ENCODE measurements at places on chromosomes 5 and 9.
A peak's percentile ranks its signal among the peaks of the same experiment; 100 is the strongest.

DNA sequence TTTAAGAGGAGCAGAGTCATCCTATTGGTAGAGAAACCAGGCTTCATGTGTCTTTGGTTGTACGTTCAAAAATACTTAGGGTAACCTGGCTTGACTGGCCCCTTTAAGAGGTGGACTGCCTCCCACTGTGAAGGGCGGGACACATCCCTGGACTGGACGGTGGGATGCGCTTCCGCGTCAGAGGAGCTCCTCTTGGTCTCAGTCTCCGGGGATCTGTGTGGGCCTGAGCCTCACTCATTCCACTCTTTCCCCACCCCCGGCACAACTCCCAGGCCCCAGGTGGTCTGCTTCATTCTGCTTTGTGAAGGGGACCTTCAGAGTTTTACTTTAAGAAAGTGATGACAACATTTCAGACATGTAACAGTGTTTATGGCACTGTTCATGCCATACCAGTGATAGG lies 601.1 kb downstream of the IRX1 start:
- no peak for DNase-seq

DNA sequence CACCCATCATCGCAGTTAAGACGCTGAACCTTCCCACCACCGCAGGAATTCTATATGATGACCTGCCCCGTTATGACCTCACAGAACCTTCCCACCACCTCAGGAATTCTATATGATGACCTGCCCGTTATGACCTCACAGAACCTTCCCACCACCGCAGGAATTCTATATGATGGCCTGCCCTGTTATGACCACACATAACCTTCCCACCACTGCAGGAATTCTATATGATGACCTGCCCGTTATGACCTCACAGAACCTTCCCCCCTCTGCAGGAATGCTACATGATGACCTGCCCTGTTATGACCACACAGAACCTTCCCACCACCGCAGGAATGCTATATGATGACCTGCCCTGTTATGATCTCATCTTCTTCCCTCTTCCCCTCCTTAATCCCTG lies 64.3 kb downstream of the IRX1 start:
- DNase-seq: no peak

- DNase-seq: no peak
Observed at GRCh38 chr9:69391946-69392345, 66.9 kb downstream of the ENTREP1 start.

DNA sequence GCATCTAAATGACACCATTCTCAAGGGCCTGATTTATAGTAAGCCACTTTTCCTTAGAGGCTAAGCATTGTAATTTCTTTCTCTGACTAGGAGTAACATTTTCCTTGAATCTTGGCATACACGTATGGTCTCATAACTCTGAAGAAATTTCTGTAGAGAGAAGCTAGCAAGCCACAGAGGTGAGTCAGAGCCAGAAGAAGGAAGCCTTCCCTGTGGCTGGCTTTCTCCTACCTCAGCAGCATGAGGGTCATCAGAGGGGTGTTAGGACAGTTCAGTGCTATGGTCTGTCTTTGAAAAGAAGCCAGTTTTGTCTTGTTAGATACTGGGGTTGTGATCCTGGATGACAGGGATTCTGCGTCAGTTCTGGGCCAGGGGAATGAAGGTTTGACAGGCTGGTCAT lies 3.2 kb downstream of the SNX30 start:
- no peak for DNase-seq

DNA sequence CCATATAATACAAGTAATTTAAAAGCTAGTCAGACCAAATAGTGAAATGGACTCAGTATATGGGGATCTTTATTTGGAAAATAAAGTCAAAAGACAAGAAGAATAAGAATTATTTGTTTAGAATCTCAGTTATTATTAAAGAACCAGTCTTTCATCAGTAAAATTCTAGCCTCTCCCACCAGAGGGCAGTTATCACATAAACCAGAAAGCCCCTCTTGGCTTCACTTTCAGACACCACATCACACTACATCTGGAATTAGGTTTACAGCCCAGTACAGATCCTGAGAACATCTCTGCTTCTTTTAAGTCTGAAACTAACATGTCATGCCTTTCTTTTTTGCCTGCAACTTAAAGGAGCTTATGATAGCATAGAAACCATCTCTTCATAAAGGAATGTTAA lies 12.2 kb upstream of the HSPB3 start:
- DNase-seq: no peak

DNA sequence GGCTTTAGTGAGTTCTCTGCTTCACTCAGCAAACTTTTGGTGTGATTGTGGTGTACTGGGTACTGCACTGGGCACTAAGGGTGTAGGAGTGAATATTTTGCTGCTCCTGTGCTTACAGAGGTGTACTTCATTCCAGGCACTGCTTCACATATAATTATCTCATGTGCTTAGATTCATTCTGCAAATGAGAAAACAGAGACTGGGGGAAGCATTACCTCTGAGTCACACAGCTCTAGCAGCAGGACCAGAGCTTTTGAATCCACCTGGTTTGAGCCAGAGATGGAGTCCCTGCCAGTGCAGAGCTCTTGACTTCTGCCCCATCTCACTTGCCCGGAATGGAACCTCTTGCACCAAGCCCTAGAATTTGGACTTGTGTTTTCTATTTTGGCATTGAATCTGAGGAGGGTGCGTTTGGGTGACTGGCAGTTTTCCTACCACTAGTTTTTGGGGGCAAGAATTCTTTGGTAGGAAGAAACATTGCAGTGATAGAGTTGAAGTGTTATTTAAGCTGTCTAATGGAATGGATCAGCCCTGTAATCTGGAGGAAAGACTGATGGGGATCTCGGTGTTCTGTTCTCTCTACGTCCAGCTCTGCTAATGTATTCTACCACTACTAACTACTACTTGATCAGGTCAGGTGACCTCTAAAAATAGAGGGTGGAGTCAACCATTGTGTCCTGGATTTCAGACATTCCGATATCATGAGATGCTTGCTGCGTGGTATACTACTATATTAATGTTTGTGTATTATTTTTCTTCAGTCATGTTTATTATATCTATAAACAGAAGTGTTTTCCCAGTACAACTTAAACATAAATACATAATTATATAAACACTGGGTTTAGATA lies 2.5 kb downstream of the ARHGAP26 start:
- DNase-seq: no peak

DNA sequence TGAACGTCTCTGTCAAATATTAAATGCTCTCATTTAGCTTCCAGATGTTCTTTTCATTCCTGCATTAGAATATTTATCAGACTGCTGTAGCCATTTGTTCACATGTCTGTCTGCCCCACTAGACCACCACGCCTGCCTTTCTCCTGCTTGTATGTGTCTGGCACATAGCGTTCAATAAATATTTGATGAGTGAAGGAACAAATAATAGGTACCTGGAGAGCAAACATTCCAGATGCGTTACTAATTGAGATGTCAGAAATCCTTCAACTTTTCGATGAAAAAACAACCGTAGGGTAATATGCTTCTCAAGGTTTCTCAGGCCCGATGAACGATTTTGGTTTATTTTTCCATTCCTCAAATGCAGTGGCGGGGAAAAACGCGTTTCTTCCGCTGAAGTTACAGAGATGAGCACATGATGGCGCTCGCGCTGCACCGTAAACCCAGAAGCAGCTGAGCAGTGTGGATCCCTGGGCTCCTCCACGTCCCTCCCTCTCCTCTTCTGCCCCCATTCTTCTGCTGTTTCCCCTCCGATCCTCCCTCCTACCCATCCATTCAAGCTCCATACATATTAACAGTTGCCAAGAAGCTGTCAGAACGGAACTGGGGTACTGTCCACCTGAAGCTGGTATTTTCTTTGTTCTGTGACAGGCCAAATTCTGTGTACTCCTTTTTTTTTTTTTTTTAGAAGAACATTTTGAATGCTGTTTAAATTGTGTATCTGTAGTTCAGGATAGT lies 245.4 kb downstream of the MPDZ start:
- DNase-seq: peak; percentile 52

DNA sequence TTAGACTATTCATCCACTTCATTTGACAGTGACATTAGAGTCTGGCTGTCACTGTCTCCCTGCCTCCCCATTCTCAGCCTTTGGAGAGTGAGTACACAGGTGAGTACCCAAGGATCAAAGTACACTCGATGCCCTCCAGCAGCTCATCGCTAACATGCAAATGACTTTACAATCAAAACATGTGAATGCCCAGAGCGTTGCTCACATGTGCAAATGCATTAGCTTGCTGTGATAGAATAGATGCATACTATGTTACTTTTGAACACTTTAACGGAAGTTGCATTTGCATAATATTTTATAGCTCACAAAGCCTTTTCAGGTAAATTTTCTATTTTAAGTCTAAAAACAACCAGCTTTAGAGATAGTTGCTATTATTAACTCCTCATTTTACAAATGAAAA lies 107.6 kb downstream of the SYK start:
- DNase-seq: no peak

GRCh38 chr5:36646507-36647023 lies 40.2 kb downstream of the SLC1A3 start:
- no peak for DNase-seq

DNA sequence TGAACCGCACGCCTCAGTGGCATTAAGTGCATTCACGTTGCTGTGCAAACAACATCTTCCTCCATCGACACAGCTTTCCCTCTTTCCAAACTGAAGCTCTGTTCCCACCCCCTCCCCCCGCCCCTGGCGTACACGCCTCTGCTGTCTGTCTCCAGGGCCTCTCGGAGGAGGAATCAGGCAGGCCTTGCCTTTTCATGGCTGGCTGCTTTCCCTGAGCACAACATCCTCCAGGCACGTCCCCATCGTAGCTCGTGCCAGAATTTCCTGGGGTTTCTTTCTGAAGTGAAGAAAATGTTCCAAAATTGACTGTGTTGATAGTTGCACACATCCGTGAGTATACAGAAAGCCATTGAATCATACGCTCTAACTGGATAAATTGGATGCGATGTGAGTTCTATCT lies 22.3 kb upstream of the TMEM250 start:
- DNase-seq: no peak

GRCh38 chr5:136057401-136058038 lies 28.7 kb downstream of the TGFBI start:
- DNase-seq: no peak

GRCh38 chr5:6556089-6556801 lies 76.6 kb downstream of the NSUN2 start:
- no peak for DNase-seq

DNA sequence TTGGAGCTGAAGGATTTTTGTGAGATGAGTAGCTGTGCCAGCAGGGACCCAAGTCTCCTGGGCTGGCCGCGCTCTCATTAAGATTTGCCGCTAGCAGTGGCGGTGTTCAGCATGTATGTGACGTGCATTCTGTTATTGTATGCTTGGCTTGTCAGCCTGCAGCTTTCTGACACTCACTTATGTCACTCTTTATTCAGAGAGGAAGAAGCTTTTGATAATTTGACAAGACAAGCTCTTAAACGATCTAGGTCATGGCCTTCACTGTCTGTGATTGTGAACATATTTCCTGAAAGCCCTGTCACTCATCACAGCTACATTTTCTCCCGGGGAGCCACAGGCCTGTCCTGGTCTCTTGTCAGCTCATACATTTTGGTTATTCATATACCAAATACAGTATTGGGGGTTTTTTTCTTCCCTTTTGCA lies 98.2 kb upstream of the GRHPR start:
- DNase-seq: no peak

GRCh38 chr9:96199006-96199405 lies 103.0 kb downstream of the HSD17B3 start:
- DNase-seq: no peak
